ENCODE measurements at places on chromosomes 5 and 9. TPM values are rescaled to one million over a fixed set of nuclear protein-coding genes. Genes with fewer than 3 reads are reported as not detected.
A peak's percentile ranks its signal among the peaks of the same experiment; 100 is the strongest.

The PLPP1 gene
- 23.3 TPM for total RNA-seq

The GPR151 gene
- not detected for total RNA-seq

DNA sequence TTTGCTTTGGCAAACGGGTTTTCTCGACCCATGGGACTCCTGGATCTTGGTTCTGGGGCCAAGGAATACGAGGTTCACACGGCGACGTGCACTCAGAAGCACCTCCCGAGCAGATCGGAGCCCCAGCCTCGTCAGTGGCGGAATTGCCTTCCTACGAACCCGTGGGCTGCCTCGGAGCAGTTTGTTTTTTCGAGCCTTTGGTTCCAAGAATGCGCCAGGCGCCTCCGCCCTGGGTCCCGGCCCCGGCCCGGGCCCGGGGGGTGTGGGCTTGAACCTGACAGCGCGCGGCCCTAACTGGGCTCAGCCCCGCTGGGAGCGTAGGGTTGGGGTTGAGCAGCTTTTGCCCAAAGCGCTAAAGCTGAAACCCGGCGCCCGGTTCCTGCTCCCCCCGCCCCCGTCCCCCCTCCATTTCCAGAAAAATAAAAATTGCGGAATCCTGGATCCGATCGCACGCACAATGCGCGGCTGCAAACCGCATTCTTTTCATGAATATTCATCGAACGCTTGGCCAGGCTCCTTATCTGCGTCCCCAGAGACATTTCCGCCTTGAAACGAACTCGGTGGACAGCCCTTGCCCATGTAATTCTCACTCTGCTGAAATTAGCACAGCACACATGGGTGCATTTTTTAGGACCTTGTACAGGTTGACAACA lies 1.0 kb downstream of the BASP1 start:
- peak overlapping the region; percentile 67 for H3K27ac ChIP-seq
- no peaks in the 10 kb centered on the region for H3K4me1 ChIP-seq
- DNase-seq, result peak; percentile 27
- no peaks in the 10 kb centered on the region for H3K27me3 ChIP-seq
- no peaks in the 10 kb centered on the region for H3K36me3 ChIP-seq

- H3K36me3 ChIP-seq, result peaks cover 8% of the 10 kb centered on the region
- DNase-seq, result no peak
- no peaks in the 10 kb centered on the region for H3K4me1 ChIP-seq
- H3K27me3 ChIP-seq, result no peaks in the 10 kb centered on the region
Observed at GRCh38 chr5:177226860-177227259, 76.7 kb downstream of the RAB24 start.

- peaks cover 8% of the 10 kb centered on the region for H3K36me3 ChIP-seq
- DNase-seq, result no peak
- no peaks in the 10 kb centered on the region for H3K27me3 ChIP-seq
- no peak overlapping the region for H3K4me3 ChIP-seq
- peaks cover 6% of the 10 kb centered on the region for H3K4me1 ChIP-seq
Observed at GRCh38 chr9:89352874-89353649, 34.8 kb downstream of the SECISBP2 start.

GRCh38 chr9:17578577-17578910 lies 322 bp upstream of the SH3GL2 start:
- no peak overlapping the region for H3K27ac ChIP-seq
- no peaks in the 10 kb centered on the region for H3K4me1 ChIP-seq
- H3K36me3 ChIP-seq, result no peaks in the 10 kb centered on the region
- no peak for DNase-seq
- H3K4me3 ChIP-seq, result peak overlapping the region; percentile 50

DNA sequence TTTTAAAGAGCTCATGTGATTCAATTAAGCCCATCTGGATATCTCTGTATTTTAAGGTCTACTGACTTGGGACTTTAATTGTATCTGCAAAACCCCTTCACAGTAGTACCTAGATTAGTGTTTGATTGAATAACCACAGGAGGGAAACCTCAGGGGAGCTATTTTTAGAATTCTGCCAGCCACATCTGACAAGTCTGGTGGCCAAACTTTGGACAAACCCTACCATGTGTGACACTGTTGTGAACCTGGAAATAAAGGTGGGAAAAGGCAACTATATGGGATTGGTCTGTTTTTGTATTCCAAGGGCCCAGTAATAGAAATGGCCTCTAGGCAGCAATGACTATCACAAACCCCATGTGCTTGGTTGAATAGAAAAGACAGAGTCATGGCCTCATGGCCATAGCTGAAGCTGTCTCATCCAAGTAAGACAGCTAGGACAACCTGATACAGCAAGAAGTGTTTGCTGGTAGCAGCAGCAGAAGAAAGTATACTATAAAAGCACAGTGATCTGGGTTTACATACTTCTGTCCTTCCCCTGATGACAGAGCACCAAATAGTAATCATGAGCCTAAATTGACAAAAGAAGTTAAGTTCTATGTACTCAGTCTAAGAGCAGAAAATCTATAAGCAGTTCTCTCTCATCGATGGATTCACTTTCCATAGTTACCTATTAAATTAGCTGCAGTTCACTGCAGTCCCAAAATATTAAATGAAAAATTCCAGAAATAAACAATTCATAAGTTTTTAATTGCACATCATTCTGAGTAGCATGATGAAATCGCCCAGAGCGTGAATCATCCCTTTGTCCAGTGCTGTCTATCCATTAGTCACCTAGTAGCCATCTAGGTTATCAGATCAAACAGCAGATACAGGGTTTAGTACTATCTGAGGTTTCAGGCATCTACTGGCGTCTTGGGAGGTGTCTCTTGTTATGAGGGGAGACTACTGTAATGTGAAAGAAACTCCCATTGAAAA lies 189.8 kb downstream of the ARHGAP26 start:
- H3K27ac ChIP-seq, result no peak overlapping the region
- H3K4me3 ChIP-seq, result no peak overlapping the region

The EGFLAM gene
- total RNA-seq, result 2.1 TPM

DNA sequence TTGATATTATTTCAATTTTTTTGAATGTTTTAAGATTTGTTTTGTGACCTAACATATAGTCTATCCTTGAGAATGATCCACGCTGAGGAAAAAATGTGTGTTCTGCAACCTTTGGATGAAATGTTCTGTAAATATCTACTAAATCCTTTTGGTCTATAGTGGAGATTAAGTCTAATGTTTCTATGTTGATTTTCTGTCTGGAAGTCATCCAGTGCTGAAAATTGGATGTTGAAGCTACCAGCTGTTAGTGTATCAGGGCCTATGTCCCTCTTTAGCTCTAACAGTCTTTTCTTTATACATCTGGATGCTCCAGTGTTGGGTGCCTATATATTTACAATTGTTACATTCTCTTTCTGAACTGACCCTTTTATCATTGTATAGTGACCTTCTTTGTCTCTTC lies 422.3 kb downstream of the TMEM232 start:
- H3K4me3 ChIP-seq, result no peak overlapping the region
- H3K36me3 ChIP-seq, result no peaks in the 10 kb centered on the region
- no peaks in the 10 kb centered on the region for H3K4me1 ChIP-seq
- H3K27ac ChIP-seq, result no peak overlapping the region
- no peak for DNase-seq
- H3K27me3 ChIP-seq, result no peaks in the 10 kb centered on the region
